ENCODE measurements at places on chromosomes 6 and 20. TPM values are rescaled to one million over a fixed set of nuclear protein-coding genes. Genes with fewer than 3 reads are reported as not detected.

Gene SYCP2
- total RNA-seq, result 13.5 TPM

Gene COL9A3
- 0.45 TPM for total RNA-seq

- peaks cover 51% of the 10 kb centered on the region for H3K4me1 ChIP-seq
- DNase-seq, result no peak
- no peaks in the 10 kb centered on the region for H3K27me3 ChIP-seq
- peaks cover 9% of the 10 kb centered on the region for H3K36me3 ChIP-seq
- H3K27ac ChIP-seq, result peak overlapping the region; percentile 97
These were observed 23.9 kb upstream of the TOP1 start for GRCh38 chr20:41004531-41005360.

DNA sequence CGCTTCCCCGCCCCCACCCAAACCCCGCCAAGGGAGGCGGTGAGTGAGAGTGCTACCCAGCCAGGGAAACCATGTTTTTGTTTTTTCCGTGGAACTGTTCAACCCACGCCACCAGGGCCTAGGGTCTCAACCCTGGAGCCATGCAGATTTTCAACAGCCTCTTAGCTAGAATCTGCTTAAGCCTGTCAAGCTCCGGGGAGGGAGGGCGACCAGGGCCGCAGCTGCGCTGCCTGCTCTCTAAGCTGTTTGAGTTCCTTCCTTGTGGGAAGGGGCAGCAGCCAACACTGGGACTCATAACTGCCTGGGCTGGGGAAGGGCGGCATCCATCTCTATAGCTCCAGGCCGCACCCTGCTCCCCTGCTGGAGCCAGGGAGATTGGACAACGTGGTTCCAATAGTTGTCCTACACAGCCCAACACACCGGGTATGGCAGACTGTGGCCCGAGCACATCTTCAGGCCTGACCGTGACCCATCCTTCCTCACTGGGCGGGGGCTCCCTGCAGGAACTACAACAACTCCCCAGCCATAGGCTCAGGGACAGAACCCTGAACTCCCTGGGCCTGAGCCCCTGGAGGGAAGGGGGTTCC, 1065.7 kb upstream of the MANEA start:
- H3K4me1 ChIP-seq, result no peaks in the 10 kb centered on the region
- H3K4me3 ChIP-seq, result no peak overlapping the region
- H3K36me3 ChIP-seq, result no peaks in the 10 kb centered on the region
- no peak overlapping the region for H3K27ac ChIP-seq

GRCh38 chr6:155155787-155156447, 107.9 kb upstream of the CLDN20 start:
- no peaks in the 10 kb centered on the region for H3K27me3 ChIP-seq
- H3K4me1 ChIP-seq, result peaks cover 79% of the 10 kb centered on the region
- H3K4me3 ChIP-seq, result no peak overlapping the region
- no peak for DNase-seq
- H3K27ac ChIP-seq, result peak overlapping the region; percentile 87

- no peaks in the 10 kb centered on the region for H3K27me3 ChIP-seq
- peaks cover 5% of the 10 kb centered on the region for H3K36me3 ChIP-seq
- DNase-seq, result no peak
- no peak overlapping the region for H3K4me3 ChIP-seq
- H3K4me1 ChIP-seq, result peaks cover 9% of the 10 kb centered on the region
- no peak overlapping the region for H3K27ac ChIP-seq
These were observed 401.0 kb downstream of the CDC5L start for GRCh38 chr6:44788387-44788981.

DNA sequence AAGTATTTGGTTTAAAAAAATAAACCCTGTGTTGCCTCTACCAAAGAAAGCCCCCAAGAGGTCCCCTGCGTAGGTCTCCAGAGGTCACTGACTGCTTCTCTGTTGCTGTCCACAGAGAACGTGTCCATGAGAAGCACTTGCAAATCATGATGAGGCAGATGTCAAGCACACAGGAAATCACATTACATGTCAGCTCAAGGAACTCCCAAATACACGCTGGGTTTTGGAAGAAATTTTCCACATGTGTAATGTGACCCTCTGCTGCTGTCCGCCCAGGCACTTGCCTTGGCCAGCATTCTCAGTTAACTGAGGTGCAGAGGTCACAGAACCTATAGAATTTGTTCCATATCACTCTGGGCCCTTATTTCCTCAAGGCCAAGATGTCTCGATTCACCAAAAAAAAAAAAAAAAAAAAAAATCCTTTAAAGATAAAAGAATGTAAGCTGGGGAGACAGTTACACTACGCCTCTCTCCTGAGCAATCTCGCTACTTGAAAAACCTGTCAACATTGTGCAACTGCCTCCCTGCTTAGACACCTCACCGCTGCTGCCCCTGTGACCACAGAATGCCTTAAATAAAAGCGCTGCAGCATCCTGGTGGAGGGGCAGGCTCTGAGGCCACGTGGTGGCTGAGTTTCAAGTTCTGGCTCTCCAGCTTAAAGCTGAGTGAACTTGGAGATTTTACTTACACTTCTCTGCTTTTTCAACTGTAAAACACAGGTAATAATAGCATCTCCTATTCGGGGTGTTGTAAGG, 42.3 kb downstream of the SLC22A23 start:
- no peak overlapping the region for H3K4me3 ChIP-seq
- DNase-seq, result peak; percentile 48
- peaks cover 8% of the 10 kb centered on the region for H3K27me3 ChIP-seq
- no peaks in the 10 kb centered on the region for H3K36me3 ChIP-seq
- H3K27ac ChIP-seq, result no peak overlapping the region
- peaks cover 7% of the 10 kb centered on the region for H3K4me1 ChIP-seq
